Right renal pelvis (tissue), 4 donors: ENCODE measurements at places on chromosomes 2 and 18.

- no peak for DNase-seq
Observed at GRCh38 chr2:212953170-212953920, 198.1 kb downstream of the IKZF2 start.

DNA sequence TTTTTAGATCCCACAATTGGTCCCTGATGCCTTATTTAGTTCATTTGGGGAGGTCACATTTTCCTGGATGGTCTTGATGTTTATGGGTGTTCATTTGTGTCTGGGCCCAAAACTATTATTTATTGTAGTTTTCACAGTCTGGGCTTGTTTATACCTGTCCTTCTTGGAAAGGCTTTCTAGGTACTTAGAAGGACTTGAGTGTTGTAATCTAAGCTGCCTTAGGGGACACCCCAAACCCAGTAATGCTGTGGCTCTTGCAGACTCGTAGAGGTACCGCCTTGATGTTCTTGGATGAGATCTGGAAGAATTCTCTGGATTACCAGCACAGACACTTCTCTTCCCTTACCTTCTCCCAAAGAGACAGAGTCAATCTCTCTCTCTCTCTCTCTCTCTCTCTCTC, 25.0 kb upstream of the ITSN2 start:
- DNase-seq = no peak

GRCh38 chr2:12457831-12458230, 258.9 kb upstream of the TRIB2 start:
- no peak for DNase-seq

DNA sequence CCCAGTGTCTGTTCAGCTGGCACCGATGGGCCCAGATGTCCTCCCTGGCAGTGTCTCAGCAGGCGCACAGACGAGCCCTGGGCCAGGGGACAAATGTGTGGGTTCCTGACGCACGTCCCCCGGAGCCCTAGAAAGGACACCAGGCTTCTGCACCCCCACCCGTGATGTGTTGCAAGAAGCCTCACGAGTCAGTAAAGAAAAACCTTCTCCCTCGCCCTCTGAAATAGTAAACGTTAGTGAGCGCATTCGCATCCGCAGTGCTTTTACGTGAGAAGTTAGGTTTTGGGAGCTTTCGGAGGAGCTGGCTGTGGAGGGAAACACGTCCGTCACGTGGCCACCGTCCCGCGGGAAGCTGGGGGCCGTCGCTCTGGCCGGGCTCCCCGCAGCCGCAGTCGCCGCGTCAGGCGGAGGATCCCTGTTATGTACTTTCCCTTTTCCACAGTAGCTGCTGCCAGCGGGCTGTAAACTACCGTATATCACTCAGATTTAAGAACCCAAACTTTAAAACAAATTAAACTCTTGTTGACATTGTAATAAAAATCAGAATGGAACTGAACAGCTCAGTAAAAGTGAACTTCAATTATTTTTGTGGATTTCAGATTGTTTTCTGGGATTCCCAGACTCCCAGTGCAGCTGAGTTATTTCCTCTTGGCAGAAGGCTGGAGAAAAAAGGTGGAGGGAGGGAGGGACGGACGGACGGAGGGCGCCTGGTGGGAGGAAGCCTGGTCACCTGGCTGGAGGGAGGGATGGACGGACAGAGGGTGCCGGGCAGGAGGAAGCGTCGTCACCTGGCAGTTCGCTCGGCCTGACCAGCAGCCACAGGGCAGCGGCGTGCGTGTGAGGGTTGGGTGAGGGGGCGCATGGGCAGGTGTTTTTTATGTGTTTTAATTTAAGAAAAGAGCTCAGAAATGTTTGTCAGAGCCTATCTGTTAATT, 112.1 kb downstream of the NFATC1 start:
- peak; percentile 84 for DNase-seq

DNA sequence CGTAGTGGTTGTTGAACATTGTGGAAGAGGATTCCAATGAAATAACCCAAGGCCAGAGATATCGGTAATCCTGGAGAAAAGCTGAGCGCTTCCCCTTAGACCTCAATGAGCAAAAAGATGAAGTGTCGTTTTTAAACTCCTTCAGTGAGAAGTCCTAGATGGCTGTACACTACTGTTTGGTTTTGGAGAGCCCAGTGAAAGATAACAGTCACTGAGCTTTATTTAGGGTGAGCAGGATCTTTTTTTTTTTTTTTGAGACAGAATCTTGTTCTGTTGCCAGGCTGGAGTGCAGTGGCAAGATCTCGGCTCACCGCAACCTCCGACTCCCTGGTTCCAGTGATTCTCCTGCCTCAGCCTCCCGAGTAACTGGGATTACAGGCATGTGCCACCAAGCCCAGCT, 24.2 kb downstream of the LRRC30 start:
- DNase-seq = no peak

DNA sequence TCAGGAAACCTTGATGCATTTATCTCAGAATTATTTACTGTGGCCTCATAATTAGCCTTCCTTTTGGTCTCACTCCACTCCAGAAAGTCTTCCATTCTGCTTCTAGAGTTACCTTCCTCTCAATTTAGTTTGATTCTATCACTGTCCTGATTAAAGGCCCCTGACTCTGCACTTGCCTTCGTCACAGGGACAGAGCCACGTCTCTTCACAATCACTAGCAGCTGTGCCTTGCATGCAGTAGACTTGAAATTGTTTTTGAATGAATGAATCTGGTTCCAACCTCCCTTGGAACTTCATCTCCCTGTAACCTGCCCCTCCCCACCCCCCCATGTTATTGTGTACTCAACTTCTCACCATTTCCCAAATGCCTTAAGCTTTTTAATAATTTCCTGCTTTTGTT, 52.4 kb downstream of the OSBPL6 start:
- DNase-seq = no peak

DNA sequence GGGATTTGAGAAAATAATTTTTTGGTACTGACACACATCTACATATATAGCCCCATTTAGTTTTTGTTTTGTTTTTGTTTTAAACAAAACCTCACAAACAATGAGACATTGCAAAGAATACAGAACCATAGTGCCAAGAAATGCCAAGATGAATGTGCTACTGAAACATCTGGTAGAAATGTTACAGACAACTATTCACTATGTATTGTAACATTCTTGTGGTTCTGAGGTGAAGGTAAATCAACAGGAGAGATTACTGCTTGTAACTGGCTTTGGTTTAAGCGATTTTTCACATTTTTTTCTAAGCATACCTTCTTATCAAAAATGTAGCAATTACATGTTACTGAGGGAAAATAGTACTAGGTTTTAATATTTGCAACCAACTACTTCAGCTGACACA, 281.3 kb downstream of the ZNF804A start:
- DNase-seq = no peak

DNA sequence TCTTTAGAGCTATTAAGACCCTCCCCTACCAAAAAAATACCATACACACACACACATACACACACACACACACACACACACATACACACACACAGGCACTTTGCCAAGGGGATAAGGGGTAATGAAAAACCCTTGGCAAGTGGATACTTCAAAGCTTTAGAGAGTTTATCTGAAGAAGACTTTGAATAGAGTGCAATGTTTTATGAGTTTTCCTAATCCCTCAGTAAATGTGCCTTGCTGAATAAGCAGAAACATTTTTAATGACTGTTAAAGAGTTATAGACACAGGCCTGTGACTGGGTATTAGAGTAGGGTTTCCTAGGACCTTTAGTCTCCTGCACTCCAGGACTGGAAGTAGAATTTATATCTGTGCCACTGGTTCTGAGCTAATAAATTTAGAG, 75.5 kb upstream of the CTAGE1 start:
- DNase-seq = no peak

DNA sequence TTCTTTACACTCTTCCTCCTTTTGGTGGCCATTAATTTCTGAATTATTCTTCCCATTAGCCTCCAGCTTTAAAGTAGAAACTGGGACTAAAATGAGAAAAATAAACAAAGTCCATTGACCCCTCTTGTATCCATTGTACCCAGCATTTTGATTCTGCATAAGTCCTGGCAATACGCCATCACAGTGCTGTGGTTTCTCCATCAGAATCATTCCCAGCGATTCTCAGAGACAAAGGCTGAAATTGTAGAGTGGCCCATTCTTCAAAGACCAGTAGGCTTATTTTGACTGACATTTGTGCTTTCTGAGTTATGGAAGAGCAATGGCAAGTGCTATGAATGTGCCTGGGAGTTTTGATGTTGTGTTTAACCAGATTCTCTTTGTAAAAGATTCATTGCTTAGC, 199.3 kb upstream of the GALNT5 start:
- no peak for DNase-seq

DNA sequence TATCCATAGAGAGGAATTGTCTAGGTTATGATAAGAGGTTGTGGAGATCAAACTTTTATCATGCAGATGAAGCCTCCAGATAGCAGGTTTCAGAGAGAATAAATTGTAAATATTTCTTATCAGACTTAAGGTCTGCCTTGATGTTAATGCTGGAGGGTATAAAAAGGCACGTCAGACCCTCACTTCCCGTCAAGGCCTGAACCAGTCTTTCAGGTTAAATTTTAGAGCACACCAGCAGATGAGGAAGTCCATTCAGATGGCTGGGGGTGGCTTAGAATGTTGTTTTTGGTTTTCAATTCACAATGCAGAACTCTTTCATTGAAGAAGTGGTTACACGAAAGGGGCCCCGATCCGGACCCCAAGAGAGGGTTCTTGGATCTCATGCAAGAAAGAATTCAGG, 144.4 kb upstream of the FBXO11 start:
- no peak for DNase-seq

DNA sequence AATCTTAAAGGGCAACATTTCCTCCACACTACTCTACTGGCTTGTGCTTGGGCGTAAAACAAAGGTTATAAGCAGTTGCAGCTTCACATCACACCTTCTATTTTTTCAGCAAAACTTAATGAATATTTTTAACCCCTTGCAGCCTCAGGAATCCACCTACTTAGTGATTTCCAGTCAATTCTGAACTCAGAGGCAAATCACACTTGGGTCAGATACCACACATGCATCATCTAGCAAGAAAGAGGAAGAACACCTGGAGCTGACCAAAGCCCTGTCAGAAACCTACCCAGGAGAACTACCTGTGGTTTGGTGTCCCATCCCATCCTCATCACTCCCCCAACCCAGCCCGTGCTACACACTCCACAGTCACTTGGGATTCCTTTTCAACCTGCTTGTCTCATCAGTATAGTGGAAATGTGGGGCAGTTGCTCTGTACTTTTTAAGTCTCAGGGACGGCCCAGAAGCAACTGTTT, 25.5 kb downstream of the PIAS2 start:
- no peak for DNase-seq

DNA sequence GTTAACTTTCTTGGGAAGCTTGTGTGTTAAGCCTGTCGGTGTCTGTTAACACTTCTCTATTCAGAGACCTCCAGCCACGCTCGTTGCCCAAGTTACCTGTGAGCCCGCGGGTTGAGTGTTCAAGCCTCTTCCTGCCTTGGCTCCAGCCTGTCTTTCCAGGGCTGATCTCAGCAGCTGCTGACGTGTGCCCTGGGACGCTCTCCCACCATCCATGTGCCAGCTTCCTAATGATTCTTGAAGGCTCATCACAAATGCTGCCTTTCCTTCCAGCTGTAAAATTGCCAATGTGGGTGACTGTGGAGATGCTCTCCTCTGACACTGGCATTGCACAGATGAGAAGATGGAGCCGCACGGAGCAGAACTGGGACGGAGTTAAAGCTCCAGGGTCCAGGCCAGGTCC, 6.1 kb downstream of the RNF144A start:
- no peak for DNase-seq

- DNase-seq = no peak
Observed at GRCh38 chr2:218870984-218871344, 9.7 kb upstream of the WNT10A start.

- DNase-seq = no peak
Observed at GRCh38 chr2:51918113-51918512, 886.2 kb upstream of the NRXN1 start.

DNA sequence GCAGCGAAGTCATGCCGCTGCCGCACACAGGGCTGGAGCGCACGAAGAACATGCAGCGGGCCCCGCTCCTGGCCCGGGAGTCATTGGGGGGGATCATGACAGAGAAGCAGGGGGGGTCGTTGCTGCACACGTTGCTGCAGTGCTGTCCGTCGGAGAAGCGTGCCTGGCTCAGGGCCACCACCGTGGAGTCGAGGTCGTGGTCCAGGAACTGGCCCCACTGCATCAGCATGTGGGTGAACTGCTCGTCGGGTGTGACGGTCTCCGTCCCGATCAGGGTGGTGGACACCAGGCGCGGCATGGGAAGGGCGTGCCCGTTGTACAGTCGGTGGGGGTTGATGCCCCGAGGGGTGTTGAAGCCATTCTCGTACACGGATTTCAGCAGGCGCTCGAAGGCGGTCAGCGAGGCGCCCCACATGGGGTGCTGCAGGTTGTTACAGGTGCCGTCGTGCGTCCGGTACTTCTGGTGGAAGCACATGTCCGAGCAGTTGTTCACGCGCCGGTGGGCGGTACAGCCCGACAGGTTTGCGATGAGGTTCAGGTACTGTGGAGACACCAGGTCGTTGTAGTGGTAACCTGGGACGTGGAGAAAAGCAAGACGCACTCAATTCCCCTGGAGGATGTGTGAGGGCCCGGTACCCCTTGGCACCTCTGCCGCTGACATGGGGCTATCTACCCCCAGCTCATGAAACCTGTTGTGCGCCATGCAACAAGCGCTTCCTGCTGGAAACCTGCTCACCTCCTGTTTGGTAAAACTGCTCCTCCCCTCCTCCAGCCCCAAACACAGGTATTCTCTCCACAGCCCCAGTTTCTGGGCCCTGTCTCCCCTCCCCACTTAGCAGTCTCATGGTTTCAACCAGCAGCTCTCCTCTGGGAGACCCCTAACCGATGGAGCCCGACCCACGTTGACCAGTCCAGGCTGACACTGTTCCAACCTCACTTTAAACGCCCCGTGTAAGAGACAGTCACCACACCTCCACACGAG, 94.9 kb downstream of the PXDN start:
- DNase-seq = no peak

DNA sequence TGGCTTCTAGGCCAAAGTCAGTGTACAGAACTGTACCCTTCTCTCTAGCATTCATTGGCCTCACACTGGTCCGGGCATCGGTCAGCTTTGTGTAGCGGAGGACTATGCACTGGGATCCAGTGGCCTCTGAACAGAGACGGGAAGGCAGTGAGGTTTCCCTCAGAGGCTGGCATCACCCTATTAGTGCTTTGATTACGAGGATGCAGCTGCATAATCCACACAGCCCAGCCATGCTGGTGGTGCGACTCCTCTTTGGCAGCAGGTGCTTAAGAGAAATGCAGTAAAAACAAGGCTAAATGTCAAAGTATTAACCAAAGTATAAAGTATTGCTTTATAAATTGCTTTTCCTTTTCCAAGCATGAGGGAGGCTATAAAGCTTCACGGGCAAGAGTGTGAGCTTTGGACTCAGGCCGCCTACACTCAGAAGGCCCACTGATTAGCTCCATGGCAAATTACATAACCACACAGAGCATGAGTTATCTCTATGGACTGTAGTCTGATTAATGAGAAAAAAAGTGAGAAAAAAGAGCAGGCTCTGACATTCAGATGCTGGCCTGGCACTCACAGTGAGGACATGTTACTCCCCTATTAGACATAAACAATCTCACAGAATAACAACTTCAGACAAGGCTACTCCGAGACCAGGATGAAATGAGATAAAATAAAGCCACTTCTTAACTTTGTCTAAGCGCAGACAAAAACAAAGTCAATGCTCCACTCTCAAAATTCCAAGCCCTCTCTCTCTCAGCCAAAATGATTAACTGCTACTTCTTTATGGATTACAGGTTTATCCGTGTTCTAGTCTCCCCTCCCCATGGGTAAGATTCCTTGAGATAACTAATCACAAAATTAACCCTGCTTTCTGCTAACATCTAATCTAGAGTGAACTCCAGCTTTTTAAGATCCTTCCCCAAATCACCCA, 6.4 kb upstream of the CRYGC start:
- DNase-seq = no peak

- no peak for DNase-seq
Observed at GRCh38 chr2:171139860-171140259, 20.8 kb downstream of the TLK1 start.

- DNase-seq = no peak
Observed at GRCh38 chr2:219120082-219120481, 40.5 kb downstream of the NHEJ1 start.
